ENCODE measurements at places on chromosomes 5 and 9.
A peak's percentile ranks its signal among the peaks of the same experiment; 100 is the strongest.

DNA sequence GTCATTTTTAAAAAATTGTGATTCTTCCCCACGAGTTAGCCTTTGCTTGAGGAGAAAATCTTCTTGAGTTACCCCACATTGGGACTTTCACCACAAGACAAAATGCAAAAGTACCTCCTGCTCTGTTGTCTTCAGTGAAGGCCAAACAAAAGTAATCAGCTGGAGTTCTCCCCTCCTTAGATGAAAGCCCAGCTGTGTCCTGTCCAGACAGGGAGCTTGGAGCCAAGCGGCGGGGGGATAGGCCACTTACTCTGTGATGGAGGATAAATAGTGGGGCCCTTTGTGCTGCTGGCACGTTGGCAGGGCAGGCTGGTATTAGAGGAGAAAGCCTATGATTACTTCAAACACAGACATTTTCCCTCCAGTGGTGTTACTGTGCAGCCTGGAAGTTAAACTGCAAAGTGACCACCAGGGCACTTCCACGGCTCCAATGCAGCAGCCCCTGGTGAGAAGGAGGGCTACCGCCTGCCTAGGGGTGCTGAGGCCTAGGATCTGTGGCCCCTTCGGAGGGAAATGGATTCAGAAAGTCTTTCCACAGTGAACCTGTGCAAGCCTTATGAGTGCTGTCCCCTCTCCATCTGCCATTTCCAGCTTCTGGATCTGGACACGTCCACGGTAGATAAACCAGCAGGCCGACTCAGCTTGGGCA lies 155.0 kb downstream of the TMEM167A start:
- no peak for ATAC-seq

- peak; percentile 29 for ATAC-seq
Observed at GRCh38 chr5:35924122-35924949, 14.1 kb downstream of the CAPSL start.

DNA sequence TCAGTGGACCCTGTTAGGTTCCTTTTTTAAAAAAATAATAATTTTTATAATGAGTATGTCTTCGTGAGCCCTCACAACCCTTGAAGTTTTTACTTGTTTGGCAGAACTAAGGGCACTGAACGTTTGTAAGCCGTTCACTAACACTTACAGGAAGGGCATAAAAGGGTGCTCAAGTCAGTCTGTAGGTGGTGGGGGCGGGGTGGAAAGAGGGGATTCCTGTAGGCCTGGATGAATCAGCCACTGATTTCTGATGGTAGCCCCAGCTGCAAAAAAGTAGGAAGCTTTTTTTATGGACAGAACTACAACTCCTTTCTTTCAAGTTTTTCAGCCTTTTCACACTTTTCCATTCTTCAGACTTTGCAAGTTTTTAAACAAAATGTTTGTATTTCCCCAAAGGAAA lies 35.8 kb downstream of the PIK3R1 start:
- ATAC-seq = peak; percentile 63

GRCh38 chr9:77516781-77517180 lies 131.3 kb downstream of the GNA14 start:
- ATAC-seq = no peak

DNA sequence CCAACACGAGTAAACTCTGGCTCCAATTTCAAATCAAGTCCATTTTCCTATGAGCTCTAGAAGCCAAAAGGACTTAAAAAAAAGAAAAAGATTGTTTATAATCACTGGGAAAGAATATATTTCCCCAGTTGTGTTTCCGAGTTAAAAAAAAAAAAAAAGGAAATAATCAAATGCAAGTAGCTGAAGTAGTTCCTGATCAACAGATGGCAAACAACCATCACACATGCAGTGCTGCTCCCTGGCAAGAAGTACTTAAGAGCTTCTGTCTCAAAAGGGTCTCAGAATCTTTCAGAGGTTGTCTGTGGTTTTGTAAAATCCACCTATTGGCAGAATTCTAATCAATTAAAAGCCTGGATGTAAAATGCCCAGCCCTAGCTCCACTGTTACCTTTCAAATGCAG lies 387.9 kb downstream of the RAB3C start:
- ATAC-seq = no peak

- no peak for ATAC-seq
Observed at GRCh38 chr9:38680837-38681445, 39.0 kb downstream of the FAM240B start.

DNA sequence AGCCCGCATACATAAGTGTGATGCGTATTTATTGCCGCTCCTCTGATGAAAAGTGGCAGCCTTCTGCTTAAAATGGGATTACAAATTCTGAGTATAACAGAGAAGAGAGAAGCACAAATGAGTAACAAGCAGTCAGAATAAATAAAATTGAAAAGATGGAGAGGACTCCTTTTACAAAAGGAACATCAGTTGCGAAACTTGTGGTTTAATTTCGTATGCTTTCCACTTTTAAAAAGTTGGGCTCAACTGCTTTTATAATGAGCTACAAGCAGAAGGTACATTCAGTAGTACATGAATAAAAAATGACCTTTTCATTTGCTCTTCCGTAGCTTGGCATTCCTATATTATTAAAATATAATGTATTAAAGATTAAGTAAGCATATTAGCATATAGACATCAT lies 320.0 kb downstream of the FBXL17 start:
- no peak for ATAC-seq

DNA sequence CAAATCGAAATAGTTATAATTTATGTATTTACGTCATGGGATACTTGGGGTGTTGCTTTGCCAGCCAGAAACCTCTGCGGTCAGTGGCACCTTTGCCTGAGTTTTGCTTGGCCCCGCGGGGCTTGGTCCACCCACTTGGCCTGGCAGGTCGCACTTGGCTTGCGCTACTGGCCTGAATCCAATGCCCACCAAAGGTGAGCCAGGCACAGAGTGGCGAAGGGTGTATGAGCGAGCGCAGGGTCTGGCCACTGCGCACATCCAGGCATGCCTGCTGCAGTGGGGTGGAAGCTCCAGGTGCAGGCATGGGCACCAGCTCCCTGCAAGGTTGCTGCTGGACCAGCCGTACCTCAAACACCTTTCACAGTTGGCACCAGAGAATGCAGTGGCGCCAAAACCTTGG lies 714.6 kb downstream of the CDH9 start:
- no peak for ATAC-seq

- peak; percentile 51 for ATAC-seq
Observed at GRCh38 chr9:105157171-105157583, 87.3 kb upstream of the SLC44A1 start.

- no peak for ATAC-seq
Observed at GRCh38 chr9:8155706-8156105, 356.1 kb upstream of the DMAC1 start.

DNA sequence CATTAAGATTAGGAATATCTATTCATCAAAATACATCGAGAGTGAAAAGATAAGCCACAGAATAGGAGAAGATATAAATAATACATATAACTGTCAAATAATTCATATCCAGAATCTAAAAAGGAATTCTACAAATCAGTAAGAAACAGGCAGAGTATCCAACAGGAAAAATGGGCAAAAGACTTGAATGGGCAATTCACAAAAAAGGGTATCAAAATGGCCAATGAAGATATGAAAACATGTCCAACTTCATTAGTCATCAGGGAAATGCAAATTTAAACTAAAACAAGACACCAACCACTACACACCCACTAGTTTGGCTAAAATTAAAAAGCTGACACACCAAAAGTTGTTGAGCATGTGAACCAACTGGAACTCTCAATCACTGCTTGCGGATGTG lies 206.9 kb upstream of the TBC1D2 start:
- no peak for ATAC-seq
